Stimulated activated CD8-positive, alpha-beta memory T cell treated with anti-CD3 and anti-CD28 coated beads, Interleukin-4, amount 100 ng/mL, for 24 hours (primary cell): ENCODE measurements at places on chromosomes 7 and 10.

DNA sequence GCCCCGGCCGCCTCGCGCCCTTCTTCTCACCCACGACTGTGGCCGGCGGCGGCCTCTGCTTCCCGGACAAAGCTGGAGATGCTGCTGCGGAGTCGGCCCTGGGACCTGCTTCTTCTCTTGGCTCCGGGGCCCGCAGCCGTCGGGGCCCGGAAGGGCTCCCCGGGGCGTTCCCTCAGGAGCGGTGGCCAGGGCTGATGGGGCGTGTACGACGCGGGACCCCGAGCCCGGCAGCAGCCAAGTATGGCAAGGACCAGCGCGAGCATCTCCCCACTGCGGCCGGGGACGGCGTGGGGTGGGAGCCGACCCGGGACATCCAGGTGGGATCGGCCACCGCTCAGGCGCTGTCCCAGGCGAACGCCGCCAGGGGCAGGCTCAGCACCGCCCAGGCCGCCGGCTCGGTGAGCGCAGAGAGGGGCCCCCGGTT, 27.6 kb upstream of the BMS1 start:
- DNase-seq: no peak

- no peak for DNase-seq
Observed at GRCh38 chr7:22435720-22436119, 64.3 kb downstream of the STEAP1B start.

DNA sequence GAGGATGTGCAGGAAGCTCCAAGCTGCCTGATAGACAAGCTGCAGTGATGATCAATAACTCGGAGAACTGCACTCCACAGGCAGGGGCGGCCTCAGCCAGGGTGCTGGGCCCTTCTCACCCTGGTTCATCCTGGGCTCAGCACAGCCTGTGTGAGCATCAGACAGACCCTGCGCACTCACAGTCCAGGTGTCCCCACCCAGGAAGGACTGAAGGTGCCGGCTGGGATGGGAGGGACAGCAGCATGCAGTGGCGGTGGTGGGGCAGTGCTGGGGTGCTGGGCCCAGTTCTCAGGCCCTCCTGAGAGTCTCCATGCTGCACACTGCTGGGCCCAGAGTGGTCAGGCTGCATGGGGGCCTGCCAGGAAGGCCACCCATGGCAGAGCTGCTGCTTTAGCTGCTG, 74.1 kb downstream of the ITIH5 start:
- DNase-seq: no peak

DNA sequence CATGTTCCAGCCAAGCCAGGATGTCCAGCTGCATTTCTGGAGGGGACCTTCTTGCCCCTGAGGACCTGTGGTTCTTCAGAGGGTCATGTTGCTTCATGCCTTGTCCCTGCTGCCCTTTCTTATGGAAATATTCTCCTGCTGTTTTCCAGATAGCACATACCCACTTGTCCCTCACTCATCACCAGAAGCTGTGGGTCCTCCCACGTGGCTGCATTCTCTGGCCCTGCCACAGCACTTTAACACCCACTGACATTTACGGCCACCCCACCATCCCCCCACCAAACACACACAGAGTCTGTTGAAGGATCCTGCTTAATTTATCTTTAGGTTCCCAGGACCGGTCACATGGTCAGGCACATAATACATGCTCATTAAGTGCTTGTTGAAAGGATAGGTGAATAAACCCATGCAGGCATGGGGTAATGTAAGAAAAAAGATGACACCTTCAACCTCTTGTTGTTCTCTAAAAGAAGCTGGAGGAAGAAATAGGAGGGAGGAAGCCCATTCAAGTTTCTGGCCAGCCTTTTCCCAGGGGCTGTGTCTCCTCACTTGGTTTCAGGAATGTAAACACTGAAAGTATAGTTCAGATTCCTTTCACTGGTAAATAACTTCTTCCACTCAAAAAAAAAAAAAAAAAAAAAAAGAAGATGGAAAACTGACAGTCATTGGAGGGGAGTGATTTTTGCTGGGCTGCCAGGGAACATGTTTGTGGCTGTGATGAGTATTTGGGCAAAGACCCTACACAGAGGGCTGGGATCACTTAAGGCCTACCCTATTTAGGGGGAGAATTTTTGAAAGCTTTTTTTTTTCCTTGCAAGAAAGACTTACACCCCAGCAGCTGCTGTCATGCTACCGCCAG, 19.8 kb upstream of the BMPER start:
- DNase-seq: no peak

DNA sequence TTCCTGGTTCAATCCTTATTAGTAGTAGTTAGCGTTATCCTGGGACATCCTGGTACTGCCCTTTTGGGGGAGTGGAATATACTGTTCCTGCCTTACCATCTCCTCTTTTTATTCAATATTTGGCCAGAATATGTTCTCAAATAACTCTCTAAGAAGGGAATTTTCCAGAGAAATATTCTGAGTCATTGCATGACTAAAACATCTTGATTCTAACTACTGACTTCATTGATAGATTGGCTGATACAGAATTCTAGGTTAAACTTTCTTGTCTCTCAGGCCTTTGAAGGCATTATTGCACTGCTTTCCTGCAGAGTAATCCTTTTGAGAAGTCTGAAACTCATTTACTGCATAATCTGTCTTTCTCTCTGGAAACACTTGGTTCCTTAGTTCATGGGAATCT, 275.5 kb upstream of the DGKB start:
- DNase-seq: no peak

DNA sequence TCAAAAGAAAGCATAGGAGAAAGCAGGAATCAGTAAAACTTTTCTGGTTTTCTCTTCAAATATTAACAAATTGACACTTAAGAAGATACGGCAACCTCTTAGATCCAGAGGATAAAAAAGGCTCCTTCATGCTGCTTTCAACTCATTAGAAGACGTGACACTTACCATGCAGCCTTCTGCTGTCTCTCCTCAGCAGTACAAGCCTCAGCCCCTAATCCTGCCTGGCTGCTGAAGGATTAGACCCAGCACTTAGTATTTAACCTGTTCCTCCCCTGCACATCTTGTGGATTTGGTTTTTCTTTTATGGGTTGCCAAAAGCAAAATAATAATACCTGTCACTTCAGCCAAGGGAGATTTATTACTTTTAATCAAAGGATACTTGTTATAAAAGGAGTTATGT, 108.4 kb downstream of the LYZL1 start:
- no peak for DNase-seq

GRCh38 chr7:116340201-116340847, 130.0 kb downstream of the TES start:
- DNase-seq: no peak
